ENCODE measurements at places on chromosomes 11 and 22.

DNA sequence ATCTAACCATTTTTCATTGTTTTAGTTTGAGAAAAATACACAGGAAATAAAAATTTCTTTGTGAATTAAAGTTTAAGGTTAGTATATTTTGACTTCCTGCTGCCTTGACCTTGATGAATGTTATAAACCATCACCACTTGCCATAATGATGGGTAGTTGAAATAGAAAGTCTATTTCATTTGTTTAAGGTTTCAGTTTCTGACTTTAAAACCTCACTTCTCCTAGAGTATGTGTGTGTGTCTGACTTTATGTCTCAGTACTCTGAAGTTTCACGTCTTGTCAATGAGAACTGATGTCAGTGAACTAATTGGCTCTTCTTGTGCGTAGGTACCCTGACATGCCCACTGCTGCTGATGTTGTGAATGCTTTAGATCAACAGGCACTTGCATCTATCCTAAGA is 188.2 kb downstream of the METTL15 start:
- DNase-seq: no peak

DNA sequence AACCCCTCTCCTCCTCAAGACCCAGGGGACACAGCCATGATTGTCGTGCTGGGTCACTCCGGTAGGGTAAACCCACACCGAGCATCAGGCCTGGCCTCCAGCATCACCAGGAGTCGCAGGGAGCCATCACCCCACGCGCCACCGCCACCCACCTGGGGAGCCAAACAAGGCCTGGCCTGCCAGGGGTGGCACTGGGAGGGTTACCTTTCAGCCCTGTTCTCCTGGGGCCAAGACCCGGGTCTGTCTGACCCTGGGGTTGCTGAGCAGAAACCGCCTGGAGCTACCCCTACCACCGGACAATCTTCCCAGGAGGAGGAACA is 39.3 kb upstream of the NNMT start:
- DNase-seq: no peak

- DNase-seq: no peak
These were observed 50.9 kb upstream of the LINC01488 start for GRCh38 chr11:69430566-69430965.

- no peak for DNase-seq
These were observed 9.8 kb downstream of the MS4A18 start for GRCh38 chr11:60734279-60734678.

DNA sequence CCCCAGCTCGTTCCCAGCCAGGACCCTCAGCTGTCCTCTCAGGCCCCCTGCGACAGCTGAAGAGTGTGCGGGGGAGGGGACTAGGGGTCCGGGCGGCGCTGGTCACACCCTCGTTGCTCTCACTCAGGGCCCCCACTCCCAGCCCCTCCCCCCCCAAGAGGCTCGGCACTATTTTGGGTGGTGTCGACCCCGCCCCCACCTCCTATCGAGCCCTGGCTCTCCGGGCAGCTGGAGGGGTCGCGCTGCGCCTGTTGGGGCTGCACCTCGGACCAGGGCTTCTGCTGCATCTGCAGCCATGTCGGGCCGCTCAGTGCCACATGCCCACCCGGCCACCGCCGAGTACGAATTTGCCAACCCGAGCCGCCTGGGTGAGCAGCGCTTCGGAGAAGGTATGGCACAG is at the start of gene HSPB2:
Gene HSPB2, plus strand, starts transcription at position 200 of the 400 bp plus-strand sequence. Its CDS starts 96 bp downstream, at position 296.
- no peak for DNase-seq

DNA sequence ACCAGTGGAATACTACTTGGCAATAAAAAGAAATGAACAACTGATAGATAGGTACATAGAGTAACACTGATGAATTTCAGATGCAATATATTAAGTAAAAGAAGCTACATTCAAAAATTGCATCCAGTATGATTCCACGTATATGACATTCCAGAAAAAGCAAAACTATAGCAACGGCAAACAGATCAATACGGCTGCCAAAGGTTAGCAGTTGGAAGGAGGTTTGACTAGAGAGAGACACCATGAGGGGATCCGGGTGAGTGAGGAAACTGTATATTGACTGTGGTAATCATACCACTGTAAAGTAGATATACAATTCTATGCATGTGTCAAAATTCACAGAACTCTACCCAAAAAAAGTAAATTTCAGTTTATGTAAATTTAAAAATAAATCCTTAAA is 28.7 kb downstream of the CADM1 start:
- DNase-seq: no peak

DNA sequence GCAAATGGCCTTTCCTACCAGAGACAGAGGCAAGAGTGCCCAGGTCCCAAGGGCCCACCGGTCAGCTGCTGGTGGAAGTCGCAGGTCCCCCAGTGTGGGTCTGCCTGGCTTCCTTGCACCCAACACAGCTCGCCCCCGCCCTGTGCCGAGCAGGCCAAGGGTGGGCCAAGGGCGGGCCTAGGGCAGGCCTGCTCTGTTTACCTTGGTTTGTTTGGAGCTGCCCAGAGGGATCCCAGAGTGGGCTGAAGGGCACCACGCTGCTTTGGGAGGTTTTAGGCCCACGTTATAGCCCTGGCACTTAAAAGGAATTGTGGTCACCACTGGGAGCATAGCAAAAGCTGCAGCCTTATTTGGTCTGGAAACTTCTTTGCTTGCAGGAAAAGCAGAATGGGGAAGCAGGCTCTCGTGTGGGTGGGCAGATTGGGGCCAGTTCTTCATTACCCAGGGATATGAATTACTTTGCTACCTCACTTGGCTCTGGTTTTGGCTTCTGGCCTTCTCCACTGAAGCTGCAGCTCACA is 38.0 kb downstream of the MRGPRD start:
- DNase-seq: no peak

GRCh38 chr11:121405646-121406045 is 46.5 kb upstream of the SORL1 start:
- no peak for DNase-seq

DNA sequence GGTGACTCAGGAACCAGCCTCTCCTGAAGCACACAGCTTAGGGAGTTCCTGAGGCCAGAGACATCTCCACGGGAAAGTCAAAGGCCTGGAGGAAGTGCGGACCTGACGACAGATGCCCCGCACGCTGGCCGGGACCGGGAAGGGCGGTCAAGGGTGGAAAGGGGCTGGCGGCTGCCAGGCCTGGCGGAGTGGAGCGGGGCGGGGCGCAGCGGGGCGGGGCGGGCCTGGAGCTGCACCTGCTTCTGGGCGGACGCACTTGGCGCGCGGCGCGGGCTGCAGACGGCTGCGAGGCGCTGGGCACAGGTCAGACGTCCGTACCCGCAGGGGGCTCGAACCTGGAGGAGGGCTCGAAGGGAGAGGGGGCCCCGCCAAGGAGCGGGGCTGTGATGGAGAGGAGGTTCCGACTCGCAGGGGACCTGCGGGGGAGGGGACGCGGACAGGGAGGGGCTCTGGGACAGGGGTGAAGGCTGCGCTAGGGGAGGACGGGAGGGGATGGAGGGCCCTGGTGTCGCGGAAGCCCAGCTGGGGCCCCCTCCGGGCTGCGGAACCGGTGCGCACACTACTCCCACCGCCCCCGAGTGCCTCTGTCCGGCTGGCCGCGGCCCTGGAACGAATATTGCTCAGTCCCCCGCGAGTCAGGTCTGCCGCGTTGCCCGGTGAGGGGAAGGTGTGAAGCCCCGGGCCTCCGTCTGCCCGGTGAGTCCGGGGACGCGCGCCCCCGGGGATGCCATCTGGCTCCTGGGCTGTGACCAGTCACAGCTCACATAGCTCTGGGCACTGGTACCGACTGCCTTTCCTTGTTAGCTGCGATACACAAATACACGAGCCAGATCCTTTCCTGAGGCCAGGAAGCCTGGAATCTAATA is at the start of gene TMEM45B:
Gene TMEM45B, plus strand, starts transcription at position 253 of the 866 bp plus-strand sequence. CDS start 36,635 bp downstream, outside the sequence.
- no peak for DNase-seq

- DNase-seq: no peak
These were observed 26.7 kb downstream of the OR6Q1 start for GRCh38 chr11:58057481-58057880.

DNA sequence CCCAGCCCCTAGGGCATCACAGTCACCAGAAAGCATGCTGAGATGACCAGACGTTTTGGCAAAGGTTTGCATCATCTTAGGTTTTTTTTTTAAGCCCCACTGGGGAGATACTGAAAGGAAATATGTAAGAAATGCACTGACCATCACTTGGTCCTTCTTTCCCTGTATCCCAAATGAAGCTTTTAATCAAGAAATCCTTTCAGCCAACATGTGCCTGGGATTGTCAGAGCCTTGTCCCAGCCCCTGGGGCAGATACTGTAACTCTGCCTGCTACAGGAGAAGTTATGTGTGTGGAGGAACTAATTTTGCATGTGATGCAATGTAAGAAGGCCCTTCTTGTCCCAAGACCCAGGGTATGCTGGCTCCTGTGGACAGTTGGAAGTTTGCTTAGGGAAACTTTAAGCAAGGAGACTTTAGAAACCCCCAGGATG is 65.6 kb downstream of the PPFIBP2 start:
- DNase-seq: no peak

GRCh38 chr11:92388380-92388779 is 163.8 kb downstream of the FAT3 start:
- DNase-seq: no peak

DNA sequence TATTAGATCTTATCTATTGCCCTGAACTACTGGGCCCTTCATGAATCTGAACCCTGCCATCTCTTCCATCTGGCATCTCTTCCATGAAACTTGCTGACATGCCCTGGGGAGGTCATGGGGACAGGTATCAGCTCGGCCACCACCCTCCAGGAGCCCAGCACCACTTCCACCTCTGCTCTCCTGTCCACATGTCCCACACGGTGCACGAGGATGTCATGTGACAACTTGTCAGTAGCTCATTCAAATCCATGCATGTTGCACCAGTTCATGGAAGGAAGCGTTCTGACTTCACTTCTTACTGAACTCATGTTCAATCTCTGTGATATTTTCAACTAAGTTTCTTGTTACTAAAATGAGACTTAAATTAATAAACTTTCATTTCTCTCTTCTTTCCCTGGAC is 16.6 kb downstream of the YPEL1 start:
- no peak for DNase-seq

- no peak for DNase-seq
These were observed 39.9 kb downstream of the CD6 start for GRCh38 chr11:61011229-61011870.

DNA sequence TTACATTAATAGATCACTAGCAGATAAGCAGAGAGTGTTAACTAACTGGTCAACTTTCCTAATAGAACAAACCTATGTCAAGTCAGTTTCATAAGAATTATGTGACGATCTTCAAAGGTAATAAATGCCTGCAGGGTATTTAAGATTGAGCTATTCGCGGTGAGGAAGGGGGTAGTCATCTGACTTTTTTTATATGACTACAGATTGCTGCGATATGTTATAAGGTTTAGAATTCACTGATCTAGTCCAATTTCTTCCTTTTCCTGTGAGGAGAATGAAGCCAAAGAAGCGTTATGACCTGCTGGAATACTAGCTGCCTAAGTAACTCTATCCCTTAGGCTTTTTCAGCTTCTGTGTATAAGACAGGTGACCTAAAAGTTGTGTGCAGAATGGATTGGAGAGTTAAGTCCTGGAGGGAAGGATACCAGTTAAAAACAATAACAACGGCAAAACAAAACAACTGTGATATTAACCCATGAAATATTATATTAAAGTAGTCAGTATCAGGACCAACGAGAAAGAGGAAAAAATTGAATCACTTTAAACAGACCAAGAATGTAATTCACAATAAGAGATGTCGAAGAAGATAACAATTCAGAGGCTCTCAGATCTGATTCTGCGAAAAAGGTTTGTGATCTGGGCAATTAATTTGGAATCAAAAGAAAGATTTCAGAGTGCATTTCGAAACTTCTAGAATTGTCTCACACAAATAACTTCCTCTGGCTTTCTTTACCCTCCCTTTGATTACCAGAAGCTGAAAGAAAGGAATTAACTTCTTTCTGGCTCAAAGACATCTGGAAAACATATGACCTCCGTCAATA is 630 bp downstream of the CASP4 start:
- no peak for DNase-seq

GRCh38 chr22:19488884-19489843 is 9.4 kb downstream of the CDC45 start:
- no peak for DNase-seq

- DNase-seq: no peak
These were observed 73.6 kb downstream of the CSTPP1 start for GRCh38 chr11:47010179-47010578.

- no peak for DNase-seq
These were observed 45.7 kb downstream of the GNB1L start for GRCh38 chr22:19808873-19809478.

- no peak for DNase-seq
These were observed 40.7 kb upstream of the DKK3 start for GRCh38 chr11:12048936-12049790.

DNA sequence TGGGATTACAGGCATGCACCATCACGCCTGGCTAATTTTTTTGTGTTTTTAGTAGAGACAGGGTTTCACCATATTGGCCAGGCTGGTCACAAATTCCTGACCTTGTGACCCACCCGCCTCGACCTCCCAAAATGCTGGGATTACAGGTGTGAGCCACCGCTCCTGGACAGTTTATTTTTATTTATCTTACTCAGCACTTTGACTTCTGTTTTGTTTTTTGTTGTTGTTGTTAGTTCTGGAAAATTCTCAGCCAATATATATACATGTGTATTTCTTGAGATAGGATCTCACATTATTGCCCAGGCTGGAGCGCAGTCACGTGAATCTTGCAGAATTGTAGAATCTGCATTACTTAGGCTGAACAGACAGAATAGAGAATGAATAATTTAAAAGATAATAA is 107.6 kb downstream of the CSTPP1 start:
- DNase-seq: no peak

GRCh38 chr22:20114506-20115475 is 1.1 kb upstream of the RANBP1 start:
- DNase-seq: no peak

- no peak for DNase-seq
These were observed at the start of gene PVALB for GRCh38 chr22:36816636-36817524. TSS of gene PVALB (minus strand) at chr22:36817035. CDS start at chr22:36817005, 30 bp downstream.

DNA sequence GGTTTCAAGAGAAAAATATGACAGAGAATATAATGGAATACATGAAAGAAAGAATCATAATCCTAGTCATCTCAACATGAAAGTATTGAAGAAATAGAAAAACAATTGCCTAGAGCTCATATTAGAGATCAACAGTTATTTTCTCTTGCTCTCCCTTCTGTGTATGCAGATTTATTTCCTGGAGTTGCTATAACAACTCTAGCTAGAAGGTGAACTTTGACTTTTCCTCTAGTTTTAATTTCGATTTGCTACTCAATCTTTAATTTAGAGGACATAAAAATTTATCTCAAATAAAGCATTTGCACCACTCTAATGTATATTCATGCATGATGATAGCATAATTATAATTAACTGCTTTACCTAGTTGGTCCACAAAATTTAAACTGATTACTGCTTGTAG is 84.6 kb upstream of the PICALM start:
- DNase-seq: no peak

DNA sequence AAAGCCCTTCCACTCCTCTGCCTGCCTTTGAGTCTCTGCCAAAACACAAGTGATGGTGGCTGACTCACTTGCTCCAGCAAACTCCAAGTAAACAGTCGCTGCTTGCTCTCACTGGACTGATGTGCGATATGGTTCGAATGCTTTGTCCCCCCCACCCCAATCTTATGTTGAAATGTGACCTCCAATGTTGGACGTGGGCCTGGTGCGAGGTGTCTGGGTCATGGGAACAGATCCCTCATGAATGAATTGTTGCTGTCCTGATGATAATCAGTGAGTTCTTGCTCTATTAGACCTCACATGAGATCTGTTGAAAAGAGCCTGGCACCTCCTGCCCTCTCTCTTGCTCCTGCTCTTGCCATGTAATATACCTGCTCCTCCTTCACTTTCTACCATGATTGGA is 747.9 kb downstream of the OPCML start:
- no peak for DNase-seq

GRCh38 chr11:729492-730074 is 17.7 kb upstream of the TALDO1 start:
- peak; percentile 89 for DNase-seq
